ENCODE measurements at places on chromosomes 7 and 10. TPM values are rescaled to one million over a fixed set of nuclear protein-coding genes. Genes with fewer than 3 reads are reported as not detected.

TRIL gene
- total RNA-seq, result 6.5 TPM

NPY gene
- total RNA-seq, result not detected

LIPA gene
- 88.1 TPM for total RNA-seq

CHST3 gene
- 26.3 TPM for total RNA-seq

ANKIB1 gene
- total RNA-seq, result 20.3 TPM

CAV2 gene
- total RNA-seq, result 39.8 TPM

TMEM120A gene
- total RNA-seq, result 13.5 TPM

ZNF117 gene
- 3.0 TPM for total RNA-seq

ZNF438 gene
- total RNA-seq, result 5.4 TPM
